ENCODE measurements at places on chromosomes 12 and 14.
A peak's percentile ranks its signal among the peaks of the same experiment; 100 is the strongest.

DNA sequence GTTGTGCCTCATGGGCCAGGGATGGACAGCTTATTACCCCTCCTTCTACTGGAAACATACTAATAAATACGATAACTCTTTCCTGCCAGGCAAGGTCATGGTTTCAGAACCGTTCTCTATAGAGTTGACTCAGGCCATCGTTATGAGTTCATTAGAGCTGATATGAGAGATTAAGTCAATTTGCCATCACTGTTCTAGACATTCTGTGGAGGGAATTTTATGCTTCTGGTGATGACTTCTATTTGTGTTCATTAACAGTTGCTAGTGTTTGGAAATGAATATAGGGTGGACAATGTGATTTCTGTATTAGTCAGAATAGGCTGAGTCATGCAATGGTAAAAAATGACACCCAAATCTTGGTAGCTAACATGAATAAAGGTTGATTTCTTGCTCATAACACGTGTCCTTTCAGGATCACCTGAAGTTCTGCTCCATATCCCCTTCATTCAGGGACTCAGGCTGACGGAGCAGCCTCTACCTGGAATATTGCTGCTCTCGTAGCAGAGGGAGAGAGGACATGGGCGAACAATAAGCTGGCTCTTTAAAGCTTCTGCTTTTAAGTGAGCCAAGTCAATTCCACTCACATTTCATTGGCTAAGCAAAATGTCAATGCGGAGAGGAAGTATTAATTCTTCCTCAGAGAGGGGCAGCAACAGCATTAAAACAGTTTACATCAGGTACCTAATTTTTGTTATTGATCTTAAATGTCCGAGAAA is 18.5 kb upstream of the TBPL2 start:
- DNase-seq = peak; percentile 70

DNA sequence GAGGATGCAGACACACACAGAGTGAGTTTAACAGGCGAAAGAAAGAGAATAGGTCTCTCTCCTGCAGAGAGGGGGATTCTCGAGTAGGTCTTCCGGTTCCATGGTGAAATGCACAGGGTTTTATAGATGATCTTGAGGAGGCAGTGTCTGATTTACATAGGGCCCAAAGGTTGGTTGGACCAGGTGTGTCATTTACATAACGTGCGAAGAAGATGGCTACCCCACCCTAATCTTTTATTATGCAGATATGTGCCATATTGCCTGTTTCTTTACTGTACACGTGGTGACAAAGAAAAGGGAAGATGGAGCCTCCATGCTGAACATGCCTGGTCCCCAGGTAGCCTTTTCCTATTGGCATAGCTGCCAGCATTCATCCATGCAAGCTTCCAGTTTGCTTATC is 219.8 kb downstream of the CRADD start:
- no peak for DNase-seq

GRCh38 chr14:81095539-81095938 is 125.2 kb downstream of the GTF2A1 start:
- DNase-seq = no peak

DNA sequence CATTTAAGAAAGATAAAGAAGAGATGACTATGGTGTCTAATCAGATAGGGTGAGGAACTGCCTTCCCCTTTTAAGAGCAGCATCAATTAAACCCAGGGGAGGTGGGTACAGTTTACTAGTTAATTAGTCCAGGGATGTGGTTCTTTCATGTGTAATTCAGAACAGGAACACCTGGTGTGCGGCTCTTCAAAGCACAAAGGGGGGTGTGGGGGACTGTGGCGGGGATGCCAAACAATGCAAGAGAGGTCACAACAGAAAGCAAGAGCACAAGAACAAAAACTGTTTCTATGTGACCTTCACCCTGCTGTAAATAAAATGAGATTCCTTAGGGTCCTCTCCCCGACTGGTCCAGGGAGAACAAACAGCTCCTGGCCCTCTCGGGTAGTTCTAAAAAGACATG is 183.9 kb upstream of the SOX5 start:
- DNase-seq = no peak

Measured in RKO (cell line).